ENCODE measurements at places on chromosomes 16 and 17. TPM values are rescaled to one million over a fixed set of nuclear protein-coding genes. Genes with fewer than 3 reads are reported as not detected.

The CRHR1 gene
- not detected for total RNA-seq

The HSPB9 gene
- total RNA-seq: not detected

The KCTD13 gene
- 49.5 TPM for total RNA-seq

The KRTAP2-2 gene
- not detected for total RNA-seq

DNA sequence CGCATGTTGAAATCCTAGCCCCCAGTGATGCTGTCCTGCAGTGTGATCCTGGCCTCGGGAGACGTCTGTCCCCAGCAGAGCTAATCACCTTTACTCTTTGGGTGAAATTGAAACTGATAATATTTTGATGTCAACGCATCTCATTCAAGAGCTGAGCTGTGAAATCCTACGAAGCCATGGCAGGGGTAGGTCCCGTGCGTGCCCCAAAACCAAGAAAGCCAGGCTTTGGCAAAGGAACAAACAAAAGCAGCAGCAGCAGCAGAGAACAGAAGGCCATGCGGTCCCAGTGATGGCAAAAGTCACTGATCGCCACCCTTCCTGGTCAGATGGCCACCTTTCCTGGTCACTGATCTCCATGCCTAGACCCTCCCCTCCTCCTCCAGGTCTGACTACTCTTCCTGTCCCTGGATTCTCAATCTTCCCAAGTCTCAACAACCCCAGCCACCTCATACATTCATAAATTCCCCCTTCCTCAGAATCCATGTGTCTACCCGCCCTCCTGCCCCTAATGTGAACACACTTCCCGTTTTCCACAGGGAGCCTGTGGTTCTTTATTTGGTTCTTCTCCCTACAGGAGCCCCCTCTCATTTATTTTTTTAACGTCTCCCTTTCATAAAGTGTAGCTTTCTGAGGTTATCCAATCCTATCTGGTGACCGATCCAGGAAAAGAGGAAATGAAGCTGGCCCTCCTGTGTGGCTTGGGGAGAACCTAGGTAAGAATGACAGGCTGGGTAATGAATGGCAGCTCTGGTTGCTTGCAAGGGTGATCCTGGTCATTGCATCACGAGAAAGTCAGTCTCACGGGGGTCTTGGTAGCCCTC is 50.3 kb downstream of the CPPED1 start:
- no peak for DNase-seq

GRCh38 chr17:61285526-61286320 is 113.9 kb upstream of the TBX2 start:
- no peak for DNase-seq

- DNase-seq: peak; percentile 51
Observed at GRCh38 chr17:8125947-8126490, 2.1 kb upstream of the HES7 start.

DNA sequence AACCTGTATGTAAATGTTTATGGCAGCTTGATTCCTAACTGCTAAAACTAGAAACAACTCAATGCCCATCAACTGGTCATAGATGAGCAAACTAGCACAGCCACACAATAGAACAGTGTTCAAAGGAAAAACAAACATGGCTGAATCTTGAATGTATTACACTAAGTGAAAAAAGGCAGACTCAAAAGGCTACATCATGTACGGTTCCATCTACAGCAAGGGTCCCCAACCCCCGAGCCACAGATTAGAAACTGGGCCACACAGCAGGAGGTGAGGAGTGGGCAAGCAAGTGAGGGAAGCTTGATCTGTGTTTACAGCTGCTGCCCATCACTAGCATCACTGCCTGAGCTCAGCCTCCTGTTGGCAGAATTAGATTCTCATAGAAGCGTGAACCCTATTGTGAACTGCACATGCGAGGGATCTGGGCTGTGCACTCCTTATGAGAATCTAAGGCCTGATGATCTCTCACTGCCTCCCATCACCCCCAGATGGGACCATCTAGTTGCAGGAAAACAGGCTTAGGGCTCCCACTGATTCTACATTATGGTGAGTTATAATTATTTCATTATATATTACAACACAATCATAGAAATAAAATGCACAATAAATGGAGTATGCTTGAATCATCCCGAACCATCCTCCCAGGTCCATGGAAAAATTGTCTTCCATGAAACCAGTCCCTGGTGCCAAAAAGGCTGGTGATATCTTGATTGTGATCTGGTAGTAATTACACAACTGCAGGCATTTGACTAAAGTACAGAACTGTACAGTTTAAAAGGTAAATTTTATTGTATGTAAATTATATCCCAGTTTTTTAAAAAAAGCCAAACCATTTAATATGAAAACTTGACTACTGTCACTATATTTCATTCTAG is 7.7 kb downstream of the CEP20 start:
- no peak for DNase-seq

- DNase-seq: no peak
Observed at GRCh38 chr16:2462031-2462866, 2.3 kb downstream of the TEDC2 start.

DNA sequence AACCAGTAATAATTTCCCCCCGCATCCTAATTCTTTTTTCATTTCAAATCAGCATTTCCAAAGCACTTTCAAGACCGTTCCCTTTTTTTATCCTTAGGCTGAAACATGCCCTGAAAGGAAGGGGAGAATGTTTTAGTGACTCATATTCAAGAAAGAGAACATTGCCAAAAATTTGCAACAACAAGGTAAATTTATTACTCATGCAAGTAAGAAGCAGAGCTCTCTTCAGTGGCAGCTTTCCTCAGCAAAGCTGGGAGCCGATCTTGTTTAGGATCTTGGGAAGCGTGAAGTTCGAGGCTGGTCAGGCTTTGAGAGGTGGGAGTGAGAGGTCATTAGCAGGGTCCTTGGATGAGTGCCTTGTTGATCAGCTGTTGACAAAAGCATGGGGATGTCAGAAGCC is 129.5 kb downstream of the PRKCA start:
- DNase-seq: no peak

DNA sequence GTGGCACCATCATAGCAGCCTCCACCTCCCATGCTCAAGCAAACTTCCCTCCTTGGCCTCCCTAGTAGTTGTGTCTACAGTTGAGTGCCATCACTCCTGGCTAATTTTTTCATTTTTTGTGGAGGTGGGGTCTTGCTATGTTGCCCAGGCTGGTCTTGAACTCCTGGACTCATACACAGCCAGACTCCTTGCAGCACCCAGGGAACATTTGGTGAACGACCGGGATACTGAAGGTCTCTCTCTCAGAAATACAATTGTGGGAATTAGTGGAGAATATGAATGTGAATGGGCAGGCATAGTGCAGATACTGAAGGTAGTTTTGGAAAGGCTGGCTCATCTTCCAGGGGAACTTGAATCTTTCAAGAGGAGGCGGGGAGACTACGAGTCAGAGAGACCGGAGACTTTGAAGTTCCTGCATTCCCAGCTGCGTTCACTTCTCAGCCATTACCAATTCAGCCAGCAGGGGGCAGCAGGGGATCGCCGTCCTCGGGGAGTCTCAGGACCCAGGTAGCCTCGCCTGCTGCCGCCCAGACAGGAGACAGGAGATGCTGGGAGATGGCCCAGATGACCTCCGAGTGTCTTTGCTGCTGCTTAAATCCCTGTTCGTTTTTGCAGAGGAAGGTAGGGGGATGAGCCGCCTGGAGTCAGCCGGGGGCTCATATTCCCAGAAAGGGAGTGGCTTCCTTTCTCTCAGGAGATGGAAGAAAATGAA is 68.6 kb downstream of the HAPSTR1 start:
- peak; percentile 58 for DNase-seq

DNA sequence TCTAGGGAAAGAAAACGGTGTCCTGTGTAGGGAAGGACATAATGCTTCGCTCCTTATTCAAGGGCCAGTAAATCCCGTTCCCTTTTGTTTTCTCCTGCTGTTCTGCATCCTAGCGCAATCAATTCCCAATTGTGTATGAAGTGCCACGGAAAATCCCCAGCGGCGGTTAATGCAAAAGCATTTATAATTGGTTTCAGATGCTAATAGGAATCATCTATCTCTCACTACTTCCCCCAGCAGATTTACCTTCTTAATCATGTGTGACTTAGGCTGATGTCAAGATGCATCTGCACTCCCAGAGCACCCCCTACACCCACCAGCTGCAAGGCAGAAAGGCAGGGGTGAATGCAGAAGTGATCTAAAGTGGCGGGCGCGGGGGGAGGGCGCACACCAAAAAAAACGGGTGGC is 32.7 kb upstream of the SSTR2 start:
- DNase-seq: peak; percentile 74

DNA sequence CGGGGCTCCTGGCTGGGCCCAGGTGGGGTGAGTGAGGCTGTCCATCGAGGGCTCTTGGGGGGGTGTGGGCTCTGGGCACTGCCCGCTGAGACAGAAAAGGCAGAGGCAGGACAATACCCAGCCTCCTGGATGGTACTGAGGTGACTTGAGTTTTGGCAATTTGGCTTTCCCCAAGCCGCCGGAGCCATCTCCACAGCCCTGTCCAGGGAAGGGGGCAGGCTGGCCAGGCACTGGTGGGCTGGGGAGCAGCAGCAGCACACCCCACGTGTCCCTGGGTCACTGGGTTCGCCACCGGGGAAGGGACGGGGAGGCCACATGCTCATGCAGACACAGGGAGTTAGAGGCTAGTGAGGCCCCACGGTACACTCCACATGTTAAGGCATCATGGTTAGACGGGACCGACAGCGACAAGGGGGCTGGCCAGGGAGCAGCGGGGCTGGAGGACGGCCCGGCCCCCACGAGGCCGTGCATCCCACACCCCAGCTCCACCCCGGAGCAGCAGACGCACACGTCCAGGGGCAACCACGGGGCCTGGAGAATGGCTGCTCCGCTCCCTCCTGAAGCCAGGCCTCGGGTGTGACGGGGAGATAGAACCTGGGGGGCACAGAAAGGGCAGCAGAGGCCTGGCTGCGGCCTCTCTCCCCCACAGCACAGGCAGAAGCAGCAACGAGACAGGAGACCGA is 3.0 kb downstream of the ARHGDIA start:
- peak; percentile 31 for DNase-seq

GRCh38 chr17:65856865-65857264 is 295.4 kb upstream of the AXIN2 start:
- no peak for DNase-seq

All from OCI-LY7 (cell line).